ENCODE measurements at places on chromosomes 7 and 10. TPM values are rescaled to one million over a fixed set of nuclear protein-coding genes. Genes with fewer than 3 reads are reported as not detected.
A peak's percentile ranks its signal among the peaks of the same experiment; 100 is the strongest.

DNA sequence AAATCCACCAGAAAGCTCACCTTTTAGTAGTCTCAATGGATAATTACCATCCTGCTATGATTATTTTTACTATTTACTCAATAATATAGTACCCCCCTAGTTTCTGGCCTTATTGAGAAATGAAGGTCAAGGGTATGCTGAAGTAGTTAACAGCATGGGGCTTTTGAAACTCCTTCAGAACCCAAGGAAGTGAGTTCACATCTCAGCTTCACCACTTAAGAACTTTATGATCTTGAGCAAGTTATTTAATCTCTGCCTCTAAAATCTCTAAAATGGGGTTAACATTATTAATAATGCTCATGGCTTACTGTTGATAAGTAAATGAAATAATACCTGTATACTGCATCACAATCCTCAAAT lies 5.8 kb downstream of the MTPN start:
- no peak for DNase-seq

GRCh38 chr10:62038609-62039190 lies 137.2 kb downstream of the ARID5B start:
- peak; percentile 34 for DNase-seq

DNA sequence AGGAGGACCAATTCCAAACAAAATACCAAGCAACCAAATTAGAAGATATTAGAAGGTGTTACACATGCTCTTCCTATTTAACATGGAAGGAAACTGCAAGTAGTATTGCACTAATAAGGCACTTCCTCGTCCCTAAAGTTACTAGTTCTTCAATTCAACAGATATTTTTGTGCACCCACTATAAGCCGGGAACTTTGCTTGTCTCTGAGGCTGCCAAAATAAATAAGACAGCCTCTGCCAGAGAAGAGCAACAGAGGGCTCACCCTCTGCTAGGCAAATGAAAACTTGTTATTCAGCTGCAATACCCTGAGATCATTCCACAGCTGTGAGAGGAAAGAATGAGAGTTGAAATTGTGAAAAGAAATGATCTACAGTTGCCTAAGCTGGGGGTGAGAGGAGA lies 37.4 kb upstream of the GSAP start:
- no peak for DNase-seq

GRCh38 chr10:43862756-43863155 lies 214.1 kb upstream of the ZNF32 start:
- no peak for DNase-seq

The CCDC146 gene
- 18.9 TPM for total RNA-seq

Measured in dorsolateral prefrontal cortex (tissue), 122 donors.